ENCODE measurements at places on chromosomes 4 and X.

GRCh38 chrX:17608888-17609287 is 128.4 kb upstream of the SCML1 start:
- no peak for DNase-seq

DNA sequence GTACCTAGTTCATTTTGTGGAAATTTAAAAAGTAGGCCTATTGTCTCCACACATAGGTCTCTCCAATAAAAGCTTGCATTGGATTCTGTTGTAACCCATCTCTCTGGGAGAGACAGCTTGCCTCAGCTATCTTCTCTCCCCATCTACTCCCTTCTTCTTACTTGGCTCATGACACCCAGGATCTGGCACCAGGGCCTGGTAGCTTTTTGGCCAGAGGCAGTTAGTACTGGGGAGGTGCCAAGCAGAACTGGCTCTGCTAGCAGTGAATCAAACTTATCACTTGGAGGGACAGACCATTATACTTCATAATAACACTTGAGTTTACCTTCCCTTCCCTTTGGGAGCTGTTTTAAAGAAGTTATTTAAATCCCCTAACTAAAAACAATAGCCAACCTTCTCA is 31.8 kb downstream of the PLAC1 start:
- no peak for DNase-seq

- DNase-seq: no peak
These were observed 534.8 kb upstream of the HTR2C start for GRCh38 chrX:114049063-114049462.

- DNase-seq: no peak
These were observed 12.1 kb upstream of the PRKG2 start for GRCh38 chr4:81227138-81227537.

GRCh38 chrX:12488220-12488619 is 303.0 kb upstream of the PRPS2 start:
- DNase-seq: no peak

- no peak for DNase-seq
These were observed 98.2 kb upstream of the NRK start for GRCh38 chrX:105723966-105724735.

GRCh38 chr4:112311516-112311915 is 14.3 kb downstream of the ALPK1 start:
- no peak for DNase-seq

- peak; percentile 61 for DNase-seq
These were observed 175.9 kb upstream of the RPS6KA3 start for GRCh38 chrX:20442597-20442996.

GRCh38 chrX:115174548-115174947 is 14.7 kb upstream of the RBMXL3 start:
- no peak for DNase-seq

DNA sequence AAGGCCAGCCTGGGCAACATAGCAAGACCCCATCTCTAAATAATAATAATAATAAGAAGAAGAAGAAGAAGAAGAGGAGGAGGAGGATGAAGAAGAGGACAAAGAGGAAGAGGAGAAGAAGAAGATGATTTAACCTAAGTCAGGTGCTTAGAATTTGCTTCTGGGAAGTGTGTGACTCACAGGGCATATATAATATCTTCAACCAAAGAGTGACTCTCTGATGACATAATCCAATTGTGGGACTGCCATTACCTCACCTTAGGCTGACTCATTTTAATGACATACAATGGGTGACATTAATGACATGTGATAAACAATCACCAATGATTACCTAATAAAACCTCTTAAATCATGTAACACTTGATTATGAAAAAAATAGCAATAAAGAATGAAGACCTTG is 32.7 kb upstream of the MBTPS2 start:
- no peak for DNase-seq

GRCh38 chr4:48699475-48699874 is 80.6 kb downstream of the FRYL start:
- DNase-seq: no peak

- DNase-seq: no peak
These were observed 32.4 kb downstream of the PRMT9 start for GRCh38 chr4:147651563-147651962.

GRCh38 chr4:124637321-124637720 is 75.2 kb downstream of the ANKRD50 start:
- DNase-seq: no peak

DNA sequence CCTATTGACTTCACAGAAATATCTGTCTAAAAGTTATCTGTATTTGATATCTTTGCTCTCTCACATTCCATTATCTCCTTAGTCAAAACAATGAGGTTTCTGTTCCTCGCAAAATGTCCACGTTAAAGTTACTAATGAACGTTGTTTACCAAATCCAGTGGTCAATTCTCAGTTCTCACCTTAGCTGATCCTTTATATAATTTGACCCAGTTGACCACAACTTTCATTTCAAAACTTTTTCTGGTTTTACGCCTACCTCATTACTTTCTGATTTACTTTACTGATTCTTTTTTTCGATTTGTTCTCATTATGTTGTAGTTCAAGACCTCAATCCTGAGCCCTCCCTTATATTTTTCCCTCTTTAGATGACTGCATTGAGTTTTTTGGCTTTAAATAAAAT is 186.6 kb downstream of the IL1RAPL1 start:
- no peak for DNase-seq

GRCh38 chrX:121109986-121110385 is 62.6 kb downstream of the GLUD2 start:
- no peak for DNase-seq

DNA sequence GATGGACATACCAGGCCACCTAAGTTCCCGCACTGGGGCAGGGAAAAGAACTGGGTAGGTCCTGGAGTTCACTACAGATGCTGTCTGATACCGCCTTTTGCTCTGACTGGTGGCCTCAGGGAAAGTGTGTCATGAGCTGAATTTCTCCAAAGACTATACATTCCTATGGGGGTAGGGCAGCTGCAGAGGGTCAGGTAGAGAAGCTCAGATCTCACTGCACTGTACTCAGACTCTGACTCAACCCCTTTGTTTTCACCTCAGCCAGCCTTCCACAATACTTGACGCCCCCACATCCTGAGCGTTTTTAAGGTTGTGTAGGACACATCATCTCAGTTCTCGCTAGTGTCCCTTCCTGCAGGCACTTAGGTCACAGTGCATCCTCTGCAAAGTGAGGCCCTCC is 7.8 kb downstream of the GATB start:
- DNase-seq: no peak

GRCh38 chr4:36325499-36325898 is 44.1 kb downstream of the DTHD1 start:
- peak; percentile 17 for DNase-seq

GRCh38 chrX:153954558-153955227 is 10.2 kb upstream of the RENBP start:
- DNase-seq: no peak

GRCh38 chr4:146381263-146381872 is 140.4 kb downstream of the SLC10A7 start:
- DNase-seq: no peak

DNA sequence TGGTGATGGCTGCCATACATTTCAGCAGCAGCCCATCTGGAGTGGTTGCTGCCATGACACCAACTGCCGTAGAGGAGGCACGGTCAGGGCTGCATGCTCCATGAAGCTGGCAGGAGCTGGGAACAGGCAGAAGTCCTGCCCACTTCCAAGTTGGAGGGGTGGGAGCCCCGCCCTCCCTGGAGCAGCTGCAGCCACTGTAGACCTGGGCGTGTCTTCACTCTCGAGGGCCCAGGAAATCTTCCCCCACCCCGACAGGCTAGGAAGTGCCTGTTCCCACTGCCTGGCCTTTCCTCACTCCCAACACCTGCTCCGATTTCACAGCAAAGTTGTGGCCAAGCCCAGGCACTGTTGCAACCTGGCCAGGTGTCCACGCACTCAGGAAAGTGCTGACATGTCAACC is 42.3 kb downstream of the NALF2 start:
- DNase-seq: no peak

DNA sequence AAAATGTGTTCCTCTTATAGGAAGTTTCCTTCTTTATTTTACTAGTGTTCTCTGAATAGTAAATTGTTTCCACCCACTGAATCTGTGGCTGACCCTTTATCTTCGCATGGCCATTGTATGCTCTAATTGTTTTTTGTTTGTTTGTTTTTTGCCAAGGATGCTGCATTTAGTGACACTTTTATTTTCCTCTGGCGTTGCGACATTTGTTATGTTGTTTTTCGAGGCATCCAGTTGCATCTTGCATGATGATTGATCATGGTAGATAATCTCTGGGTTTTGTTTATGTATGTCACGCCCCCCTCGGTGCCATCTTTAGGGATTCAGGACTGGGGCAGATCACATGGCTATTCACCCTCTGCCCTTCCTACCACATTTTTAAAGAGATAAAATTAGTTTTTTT is 2.2 kb downstream of the NMU start:
- DNase-seq: no peak

GRCh38 chrX:5031792-5032191 is 1196.9 kb downstream of the NLGN4X start:
- no peak for DNase-seq

DNA sequence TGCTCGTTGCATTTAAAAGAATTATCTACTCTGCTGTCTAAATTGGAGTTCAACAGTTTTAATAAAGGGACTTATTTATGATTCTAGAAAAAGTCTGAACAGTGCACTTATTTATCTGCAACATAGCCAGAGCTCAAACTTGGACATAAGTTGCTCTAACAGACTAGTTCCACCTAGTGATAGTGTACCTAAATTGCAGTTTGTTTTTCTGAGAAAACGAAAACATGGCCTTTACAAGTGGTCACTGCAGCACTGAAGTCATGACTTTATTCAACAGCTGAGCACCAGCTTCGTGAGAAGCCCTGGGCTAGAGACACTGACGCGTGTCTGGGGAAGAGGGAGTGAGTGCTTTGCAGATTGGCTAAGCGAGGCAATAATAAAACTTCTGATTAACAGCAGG is 77.3 kb upstream of the IGSF1 start:
- no peak for DNase-seq

DNA sequence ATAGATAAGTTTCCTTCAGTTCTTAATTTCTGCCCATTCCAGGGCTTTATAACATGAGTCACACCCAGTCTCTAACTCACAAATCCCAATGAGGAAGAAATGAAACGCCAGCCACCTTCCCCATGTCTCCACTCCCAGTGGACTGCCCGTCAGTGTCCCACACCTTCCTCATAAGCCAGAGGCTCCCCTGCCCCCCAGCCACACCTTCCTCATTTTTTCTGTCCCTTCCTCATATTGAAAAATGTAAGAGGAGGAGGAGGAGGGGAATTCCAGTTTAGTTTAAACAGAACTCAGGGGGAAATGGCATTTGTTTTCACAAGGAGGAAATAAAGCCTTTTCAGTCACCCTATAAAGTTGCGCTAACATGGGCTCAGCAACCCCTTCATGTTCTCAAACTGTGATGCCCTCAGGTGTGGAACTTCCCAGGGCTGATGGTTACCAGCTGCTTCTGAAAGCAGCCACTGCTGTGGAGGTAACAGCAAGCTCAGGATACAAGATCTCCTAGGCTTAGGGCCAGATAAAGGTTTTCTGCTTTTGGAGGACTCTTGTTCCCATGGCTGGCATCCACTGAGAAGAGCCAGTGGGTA is 97.8 kb downstream of the PARM1 start:
- DNase-seq: no peak

GRCh38 chr4:47538825-47539154 is 53.7 kb downstream of the ATP10D start:
- DNase-seq: no peak

GRCh38 chr4:133866328-133866699 is 335.3 kb downstream of the PABPC4L start:
- DNase-seq: no peak

- DNase-seq: no peak
These were observed 1.4 kb downstream of the SMARCA5 start for GRCh38 chr4:143514901-143515300.

- no peak for DNase-seq
These were observed 354.9 kb downstream of the CAMK2D start for GRCh38 chr4:113406723-113407016.

- no peak for DNase-seq
These were observed 161.5 kb upstream of the GPR101 start for GRCh38 chrX:137195296-137195695.

- DNase-seq: no peak
These were observed 1473.6 kb downstream of the STIM2 start for GRCh38 chr4:28334249-28334648.

- DNase-seq: no peak
These were observed 79.2 kb downstream of the FBXO8 start for GRCh38 chr4:174204164-174204831.

- no peak for DNase-seq
These were observed 47.4 kb upstream of the MND1 start for GRCh38 chr4:153297116-153297515.

DNA sequence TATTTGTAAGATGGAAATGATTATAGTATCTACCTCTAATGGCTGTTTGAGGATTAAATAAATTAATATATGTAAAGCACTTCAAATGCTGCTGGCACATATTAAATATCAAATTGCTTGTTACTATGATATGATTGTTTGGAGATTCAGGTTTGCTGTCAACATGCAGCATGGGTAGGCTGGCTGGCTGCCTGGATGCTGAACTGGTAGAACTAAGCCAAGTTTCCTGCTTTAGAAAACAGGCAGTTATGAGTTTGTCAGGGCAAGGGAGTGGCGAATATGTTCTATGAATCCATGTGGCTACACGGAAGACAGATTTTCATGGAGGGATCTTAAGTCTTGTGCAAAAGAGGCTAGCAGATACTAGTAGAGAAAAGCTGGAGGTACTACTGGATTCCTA is 239.6 kb downstream of the GBA3 start:
- no peak for DNase-seq

- DNase-seq: no peak
These were observed 175.9 kb downstream of the TSPAN5 start for GRCh38 chr4:98482503-98482846.

DNA sequence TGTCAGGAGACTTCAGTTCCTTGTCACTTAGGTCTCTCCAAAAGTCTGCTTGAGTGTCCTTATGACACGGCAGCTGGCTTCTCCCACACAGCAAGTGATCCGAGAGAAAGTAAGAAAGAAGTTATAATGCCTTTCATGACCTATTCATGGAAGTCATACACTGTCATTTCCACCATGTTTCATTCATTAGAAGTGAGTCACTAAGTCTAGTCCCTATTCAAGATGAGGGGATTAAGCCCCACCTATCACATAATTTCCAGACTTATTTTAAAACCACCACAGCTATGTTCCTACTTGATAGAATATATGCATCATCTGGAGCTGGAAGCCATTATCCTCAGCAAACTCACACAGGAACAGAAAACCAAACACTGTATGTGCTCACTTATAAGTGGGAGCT is 25.2 kb upstream of the COL25A1 start:
- DNase-seq: no peak
